GM12864 (cell line): ENCODE measurements at places on chromosomes 7 and 10.

DNA sequence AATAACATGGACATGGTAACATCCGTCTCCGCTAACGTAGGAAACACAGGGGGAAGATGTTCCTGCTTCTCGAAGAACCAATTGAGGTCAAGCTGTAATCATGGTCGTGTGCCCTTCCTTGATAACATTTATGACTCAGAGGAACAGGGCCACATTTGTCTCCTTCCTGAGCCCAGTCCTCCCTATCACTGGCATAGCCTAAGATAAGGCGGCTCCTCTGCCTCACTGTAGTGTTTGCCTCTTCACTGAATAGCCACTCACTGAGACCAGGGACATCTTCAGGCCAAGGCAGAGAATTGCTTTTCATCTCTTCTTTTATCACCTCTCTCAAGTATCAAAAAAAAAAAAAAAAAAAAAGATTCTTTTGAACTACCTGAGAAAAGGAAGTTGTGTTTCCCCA, 5.4 kb upstream of the GRM8 start:
- no peak for DNase-seq

- DNase-seq, result no peak
Measured at GRCh38 chr10:117271427-117271826, 30.5 kb downstream of the SLC18A2 start.

- DNase-seq, result no peak
Measured at GRCh38 chr10:69421611-69422308, 5.0 kb upstream of the TACR2 start.

GRCh38 chr7:139576179-139576973, 52.9 kb downstream of the CLEC2L start:
- no peak for DNase-seq

DNA sequence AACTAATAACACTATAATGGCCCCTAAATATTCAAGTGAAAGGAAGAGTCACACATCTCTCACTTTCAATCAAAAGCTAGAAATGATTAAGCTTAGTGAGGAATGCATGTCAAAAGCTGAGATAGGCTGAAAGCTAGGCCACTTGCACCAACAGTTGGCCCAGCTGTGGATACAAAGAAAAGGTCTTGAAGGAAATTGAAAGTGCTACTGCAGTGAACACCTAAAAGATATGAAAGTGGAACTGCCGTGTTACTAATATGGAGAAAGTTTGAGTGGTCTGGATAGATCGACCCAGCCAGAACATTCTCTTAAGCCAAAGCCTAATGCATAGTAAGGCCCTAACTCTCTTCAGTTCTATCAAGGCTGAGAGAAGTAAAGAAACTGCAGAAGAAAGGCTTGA, 12.1 kb upstream of the SNX13 start:
- DNase-seq, result peak; percentile 71

DNA sequence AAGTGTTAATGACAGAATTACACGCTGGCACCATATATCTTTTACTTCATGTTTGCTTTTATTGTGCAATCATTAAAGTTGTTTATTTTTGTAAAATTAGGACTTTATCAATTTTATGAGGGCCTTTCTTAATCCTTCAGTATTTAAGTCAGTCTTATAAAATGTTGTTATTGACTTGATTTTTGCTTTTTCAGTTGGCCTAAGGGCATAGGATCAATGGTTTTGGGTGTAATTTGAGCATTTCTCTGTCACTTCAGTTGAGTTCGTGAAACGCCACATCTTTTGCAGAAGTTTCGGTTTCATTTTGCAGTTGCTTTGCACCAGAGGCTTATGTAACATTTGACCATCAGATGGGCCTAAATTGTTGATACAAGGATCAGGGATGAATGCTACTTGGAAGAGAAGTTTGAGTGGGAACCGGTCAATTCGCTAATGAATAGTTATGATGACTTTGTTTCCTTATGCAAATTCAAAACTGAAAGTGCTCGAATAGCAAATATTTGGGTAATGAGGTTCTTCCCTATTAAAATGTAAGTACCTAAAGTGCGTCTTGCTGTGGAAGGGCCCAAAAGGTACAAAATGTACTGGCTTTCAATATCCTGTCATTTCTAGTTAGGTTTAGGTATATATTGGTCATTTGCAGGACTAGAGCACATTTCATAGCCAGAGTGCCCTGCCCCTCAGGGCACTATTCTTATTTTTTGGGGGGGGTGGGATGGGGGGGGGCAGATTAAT, 340.9 kb downstream of the LRMDA start:
- DNase-seq, result no peak
